ENCODE measurements at places on chromosomes 5 and 9.

DNA sequence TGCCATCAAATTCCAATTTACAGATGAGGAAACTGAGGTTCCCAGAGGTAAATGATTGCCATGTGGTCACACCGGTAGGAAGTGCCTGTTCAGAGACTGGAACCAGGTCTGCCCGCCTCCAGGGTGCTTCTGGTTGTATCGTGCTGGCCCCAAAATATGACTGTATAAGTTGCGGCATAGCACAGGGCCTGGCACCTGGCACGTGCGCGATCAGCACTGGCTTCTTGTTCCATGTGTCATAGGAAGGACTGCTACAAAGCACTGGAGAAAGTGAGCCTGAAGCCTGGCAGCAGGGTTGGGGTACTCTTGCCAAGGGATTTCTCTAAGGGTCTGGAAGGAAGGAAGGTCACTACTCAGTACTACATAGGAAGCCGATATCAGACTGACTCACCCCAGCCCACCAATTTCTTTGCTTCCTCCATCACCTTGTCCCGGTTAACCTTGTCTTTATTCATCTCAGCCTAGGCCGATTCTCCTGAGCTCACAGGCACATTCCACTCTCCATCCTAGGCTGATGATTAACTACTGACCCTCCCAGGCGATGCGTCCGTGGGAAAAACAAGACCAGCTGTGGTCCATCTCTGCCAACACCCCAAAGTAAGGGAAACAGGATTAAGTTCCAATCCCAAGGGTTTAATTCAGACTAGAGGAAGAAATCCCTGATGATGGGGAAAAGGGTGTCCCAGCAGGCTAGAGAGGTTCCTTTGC, 1.8 kb downstream of the HRH2 start:
- no peak for DNase-seq

GRCh38 chr5:43036856-43037635, 3.1 kb downstream of the ANXA2R start:
- DNase-seq: no peak

DNA sequence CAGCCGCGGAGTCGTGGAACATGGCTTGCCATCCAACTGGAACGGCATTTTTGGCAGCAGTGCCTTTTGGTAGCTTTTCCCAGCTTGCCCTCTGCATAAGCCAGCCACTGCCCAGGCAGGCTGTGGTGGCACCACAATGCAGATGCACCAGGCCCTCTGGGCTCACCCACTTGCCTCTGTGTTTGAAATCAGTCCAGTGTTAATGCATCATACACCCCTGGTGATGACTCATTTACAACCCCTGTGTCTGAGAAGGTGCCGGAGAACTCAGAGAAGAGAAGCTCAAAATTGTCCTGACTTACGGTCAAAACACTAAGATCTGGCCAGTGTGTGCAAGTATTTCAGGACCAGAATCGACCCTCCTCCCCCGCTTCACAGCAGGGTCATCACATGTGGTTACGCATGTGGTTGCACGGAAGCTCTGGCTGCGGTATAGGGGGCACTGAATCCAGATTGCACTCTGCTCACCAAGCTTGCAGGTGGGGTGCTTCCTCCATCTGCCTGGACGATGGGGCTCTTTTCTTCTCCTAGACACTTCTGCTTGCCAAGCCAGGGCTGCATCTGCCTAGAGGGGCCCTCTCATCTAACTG, 66.5 kb upstream of the SMIM15 start:
- DNase-seq: no peak

DNA sequence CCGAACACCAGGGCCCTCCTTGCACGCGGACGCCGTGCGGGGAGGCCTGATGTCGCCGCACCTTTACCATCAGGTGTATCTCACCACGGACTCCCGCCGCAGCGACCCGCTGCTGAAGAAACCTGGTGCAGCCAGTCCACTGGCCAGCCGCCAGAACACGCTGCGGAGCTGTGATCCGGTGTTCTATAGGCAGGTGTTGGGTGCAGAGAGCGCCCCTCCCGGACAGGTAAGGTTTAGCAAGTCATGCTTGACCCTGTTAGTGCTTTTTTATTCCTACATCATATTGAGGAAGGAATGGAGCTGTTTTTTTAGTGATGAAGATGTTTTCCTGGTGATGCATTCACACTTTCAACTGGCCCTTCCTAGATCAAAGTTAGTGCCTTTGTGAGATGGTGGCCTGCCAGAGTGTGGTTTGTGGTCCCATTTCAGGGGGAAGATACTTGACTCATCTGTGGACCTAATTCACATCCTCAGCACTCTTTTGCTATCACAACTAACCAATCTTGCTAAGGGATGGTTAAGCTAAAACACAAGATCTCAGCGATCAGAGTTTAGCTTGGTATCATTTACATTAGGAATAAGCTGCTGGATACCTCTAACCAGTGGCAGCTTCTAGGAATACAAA, 2.7 kb downstream of the PCDHGC3 start:
- DNase-seq: no peak

DNA sequence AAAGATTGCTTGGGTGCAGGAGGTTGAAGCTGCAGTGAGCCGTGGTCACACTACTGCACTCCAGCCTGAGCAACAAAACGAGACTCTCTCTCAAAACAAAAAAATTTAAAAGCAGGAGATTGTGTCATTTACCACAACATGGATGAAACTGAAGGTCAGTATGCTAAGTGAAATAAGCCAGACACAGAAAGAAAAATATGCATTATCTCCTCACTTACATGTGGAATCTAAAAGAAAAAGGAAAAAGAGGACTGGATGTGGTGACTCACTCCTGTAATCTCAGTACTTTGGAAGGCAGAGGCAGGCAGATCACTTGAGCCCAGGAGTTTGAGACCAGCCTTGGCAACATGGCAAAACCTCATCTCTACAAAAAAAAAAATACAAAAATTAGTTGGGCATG, 146.8 kb upstream of the DAPK1 start:
- DNase-seq: no peak

DNA sequence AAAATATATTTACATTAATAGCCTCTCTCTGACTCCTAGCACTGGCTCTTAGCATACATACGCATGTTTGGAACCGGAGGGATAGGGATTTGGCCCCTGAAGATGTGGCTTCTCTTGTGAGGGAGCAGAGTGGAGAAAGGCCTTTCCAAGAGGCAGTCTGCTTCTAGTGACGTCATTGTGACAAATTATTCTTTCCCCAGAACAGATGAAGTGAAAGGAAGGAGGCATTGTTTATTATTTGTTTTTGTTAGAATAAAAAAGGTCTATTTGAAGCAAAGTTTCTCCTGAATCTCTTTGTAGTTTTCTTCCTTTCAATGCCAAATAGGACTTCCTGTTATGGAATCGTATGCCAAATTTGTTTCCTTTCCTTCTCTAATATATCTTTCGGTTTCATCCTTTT, 361.6 kb downstream of the ICE1 start:
- no peak for DNase-seq

DNA sequence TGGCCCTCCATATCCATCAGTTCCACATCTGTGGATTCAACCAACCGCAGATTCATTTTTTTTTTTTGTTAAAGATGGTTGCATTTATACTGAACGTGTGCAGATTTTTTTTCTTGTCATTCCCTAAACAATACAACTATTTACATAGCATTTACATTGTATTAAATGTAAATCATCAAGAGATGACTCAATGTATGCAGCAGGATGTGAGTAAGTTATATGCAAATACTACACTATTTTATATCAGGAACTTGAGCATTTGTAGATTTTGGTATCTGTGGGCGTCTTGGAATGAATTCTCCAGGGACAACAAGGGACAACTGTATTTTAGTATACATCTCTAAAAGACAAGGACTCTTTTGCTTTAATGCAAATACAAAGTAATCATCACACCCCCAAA, 299.2 kb upstream of the ZNF608 start:
- DNase-seq: no peak

DNA sequence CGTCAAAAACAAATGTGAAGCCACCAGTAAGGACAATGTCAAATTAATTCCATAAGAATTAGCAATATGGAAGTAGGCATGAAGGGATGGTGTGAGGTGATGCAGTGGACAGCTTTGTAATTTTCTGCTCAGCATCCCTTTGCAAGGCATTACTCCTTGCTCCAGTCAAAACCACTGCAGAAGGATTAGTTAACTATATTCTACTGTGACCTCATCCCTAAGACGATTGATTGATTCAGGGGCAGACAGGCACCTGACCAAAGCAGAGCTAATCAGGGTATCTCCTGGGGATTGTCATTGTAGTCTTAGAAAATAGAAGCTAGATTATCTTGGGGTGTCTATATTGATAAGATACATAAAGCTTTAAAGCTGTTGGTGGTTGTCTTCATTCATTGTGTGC, 98.7 kb downstream of the NMUR2 start:
- DNase-seq: no peak

DNA sequence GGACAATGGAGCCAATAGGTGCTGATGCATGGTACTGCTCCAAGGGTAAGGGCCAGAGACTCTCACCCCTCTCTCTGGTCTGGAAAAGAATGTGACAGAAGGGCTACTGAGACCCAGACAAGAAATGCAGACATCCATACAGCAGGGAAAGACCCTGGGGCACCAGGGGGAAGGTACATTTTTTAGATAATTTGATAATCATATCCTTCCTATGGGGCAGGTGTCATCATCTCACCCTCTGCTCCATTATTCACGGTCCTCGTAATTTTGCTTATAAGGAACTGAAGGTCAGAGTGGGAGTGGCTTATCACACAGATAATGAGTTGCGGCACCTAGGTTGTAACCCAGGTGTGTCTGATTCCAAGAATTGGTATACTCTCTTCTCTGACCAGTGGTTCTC, 90.0 kb downstream of the TRIM32 start:
- DNase-seq: no peak

DNA sequence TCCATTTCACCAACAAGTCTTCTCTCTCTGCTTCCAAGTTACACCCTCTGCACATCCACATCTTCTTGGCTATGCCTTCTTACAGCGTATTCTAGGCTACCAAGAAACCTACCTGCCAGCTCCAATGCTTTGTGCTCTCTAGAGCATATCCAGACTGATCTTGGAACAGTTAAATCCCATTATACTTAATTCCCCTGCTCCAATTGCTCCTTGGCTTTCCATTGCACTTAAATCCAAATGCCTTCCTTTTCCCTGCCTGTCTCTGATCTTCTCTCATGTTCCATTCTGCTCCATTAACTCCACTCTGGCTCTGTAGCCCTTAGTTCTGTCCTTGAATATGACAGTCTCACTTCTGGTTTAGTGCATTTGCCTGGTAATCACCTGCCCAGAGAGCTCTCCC, 322.4 kb downstream of the LRRC70 start:
- no peak for DNase-seq

GRCh38 chr9:83475741-83476140, 62.5 kb downstream of the FRMD3 start:
- DNase-seq: no peak

DNA sequence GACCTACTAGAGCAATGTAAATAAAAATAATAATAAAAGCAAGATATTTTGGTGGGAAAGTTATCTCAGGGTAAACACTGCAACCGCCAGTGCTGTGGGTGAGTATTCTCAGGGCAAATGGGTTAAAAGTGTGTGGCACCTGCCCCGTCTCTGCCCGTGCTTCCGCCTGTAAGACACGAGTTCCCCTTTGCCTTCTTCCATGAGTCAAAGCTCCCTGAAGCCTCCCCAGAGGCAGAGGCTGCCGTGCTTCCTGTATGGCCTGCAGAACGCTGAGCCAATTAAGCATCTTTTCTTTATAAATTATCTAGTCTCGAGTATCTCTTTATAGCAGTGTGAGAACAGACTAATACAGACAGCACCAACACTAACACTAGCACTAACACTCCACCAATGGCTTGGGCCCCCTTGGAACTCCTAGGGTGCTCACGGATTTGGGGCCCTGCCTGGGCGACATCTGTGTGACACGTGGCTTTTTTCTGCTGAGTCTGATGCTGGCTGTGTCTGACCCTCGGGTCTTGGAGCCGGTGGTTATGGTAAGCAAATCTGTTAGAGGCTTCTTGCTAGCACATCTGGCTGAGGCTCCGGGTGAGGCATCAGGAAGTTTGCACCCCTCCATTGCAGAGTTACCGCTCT, 10.6 kb downstream of the PLEKHG4B start:
- DNase-seq: no peak

GRCh38 chr5:132027027-132027426, 15.6 kb upstream of the ACSL6 start:
- DNase-seq: no peak

DNA sequence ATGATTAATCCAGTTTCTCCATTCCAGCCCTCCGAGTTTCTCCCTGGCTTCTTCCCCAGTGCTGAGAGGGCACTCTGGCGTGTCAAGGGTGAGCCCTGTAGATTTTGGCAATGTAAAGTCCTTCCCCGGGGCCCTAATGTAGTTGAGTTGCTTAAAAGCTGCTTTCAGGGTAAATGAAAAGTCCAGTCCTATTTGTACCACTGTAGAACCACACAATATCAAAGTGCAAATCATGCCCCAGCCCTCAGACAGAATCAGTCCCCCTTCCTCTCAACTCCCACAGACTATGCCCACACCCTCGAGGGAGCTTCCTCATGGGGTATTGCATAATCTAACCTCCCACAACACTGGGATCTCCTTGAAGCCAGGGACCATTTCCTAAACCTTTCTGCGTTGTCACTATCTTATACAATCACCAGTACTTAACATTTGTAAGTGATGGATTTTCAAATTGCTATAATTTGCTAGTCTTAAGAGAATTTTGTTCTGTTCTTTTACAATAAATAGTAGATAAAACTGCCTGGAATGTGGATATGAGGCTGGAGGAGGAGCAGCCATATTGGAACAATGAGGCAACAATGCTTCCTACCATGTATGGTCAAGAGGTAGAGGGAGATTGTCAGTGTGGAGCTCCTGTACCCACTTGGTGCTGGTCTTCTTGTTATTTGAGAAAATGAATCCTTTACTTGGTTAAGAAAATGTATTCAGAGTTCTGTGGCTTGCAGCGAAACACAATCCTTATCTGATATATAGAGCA, 34.4 kb downstream of the ZNF366 start:
- DNase-seq: no peak

GRCh38 chr5:78983601-78984438, 1.3 kb downstream of the ARSB start:
- no peak for DNase-seq

DNA sequence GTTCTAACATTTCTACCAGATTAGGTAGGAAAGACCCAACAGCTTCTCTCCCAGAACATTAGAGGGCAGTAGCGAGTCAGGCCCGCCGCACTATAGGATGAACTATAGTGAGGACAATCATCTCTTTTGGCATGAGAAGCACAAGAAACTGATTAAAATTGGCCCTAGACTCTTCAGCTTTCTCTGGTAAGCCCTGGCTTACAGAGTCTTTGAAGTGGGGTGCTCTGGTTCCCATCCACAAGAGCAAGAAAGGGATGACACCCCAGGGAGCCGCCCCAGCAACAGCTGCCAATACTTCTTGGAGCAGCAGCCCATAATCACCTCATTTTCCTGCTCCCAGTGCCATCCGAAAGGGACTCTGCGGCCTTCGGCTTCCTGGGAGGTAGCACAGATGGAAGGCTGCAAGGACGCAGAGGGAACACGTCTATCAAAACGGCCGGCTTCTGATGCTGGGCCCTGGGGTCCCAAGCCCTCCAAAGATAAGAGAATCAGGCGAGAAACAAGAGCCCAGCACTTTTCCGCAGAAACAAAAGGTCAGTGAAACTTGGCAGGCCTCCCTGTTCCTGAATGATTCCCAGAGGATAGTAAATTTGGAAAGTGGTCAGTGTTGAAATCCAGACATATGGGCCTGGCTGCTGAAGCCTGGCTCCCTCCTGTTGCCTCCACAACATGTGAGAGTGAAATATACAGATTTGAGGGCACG, 69.3 kb downstream of the HSD17B3 start:
- DNase-seq: peak; percentile 43

- DNase-seq: no peak
Measured at GRCh38 chr5:10564838-10565784, 1.2 kb downstream of the ANKRD33B start.
